NCI-H1417 (cell line): ENCODE measurements at places on chromosomes 3 and 15.

GRCh38 chr3:47476644-47477199, 981 bp upstream of the SCAP start:
- DNase-seq: no peak

- peak; percentile 67 for DNase-seq
Measured at GRCh38 chr15:23854203-23854911, 167.3 kb upstream of the NDN start.

- DNase-seq: no peak
Measured at GRCh38 chr3:157611536-157612076, 108.4 kb upstream of the VEPH1 start.

DNA sequence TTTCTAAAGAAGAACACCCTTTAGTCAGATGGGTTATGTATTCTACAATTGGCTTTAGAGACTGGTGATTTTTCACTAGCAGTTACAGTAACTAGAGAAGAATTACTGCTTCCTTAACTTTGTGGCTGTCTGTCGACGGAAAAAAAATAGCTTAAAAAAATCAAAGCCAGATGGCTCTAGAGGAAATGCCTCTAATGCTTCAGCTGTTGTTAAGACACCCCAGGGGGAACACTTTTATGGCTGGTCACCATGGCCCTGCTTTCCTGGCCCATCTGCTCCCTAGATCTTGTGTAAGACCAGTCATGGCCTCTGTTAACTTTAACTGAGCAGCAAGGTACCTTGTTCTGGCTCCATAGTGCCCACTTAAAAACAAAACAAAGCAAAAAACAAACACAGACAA, 198.6 kb upstream of the PLSCR5 start:
- DNase-seq: no peak
